ENCODE measurements at places on chromosomes 7 and 10.

DNA sequence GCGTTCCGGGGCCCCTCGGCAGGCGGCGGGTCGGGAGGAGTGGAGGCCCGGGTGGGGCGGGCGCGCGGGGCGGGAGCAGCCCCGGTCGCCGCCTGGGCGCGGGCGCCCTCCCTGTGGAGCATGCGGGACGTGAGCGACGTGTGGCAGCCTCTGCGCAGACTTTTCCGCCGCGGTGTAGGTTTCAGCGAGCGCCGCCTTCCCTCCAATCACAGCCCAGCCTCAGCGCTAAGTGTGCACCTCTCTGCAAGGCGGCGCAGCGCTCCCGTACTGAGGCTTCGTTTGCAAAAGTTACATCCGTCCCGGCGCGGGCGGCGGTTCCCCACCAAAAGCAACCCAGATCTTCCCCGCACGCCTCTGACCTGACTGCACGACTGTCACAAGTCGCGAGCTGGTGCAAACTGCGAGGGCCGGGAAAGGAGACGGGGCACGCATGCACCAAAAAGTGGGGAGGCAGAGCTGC lies 1.2 kb upstream of the PFKFB3 start:
- DNase-seq = peak; percentile 80

DNA sequence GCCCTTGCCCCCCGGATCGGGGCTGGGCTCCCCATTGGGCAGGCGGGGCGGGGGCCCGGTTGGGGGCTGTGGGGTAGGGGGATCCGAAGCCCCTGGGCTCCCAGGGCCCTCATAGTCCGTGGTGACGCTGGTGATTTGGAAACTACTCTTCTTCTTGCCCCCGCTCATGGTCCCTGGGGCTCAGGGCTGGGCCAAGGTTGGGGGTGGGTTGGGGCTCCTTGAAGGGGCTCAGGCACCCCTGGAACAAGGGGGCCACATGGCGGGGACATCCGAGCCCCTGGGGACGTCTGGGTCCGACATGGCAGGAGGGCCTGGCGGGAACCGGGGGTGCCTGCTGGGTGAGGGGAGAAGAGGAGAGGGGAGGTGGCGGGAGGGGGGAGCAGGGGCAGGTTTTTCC lies 1.1 kb downstream of the TSC22D4 start:
- DNase-seq = no peak

- no peak for DNase-seq
Measured at GRCh38 chr10:43057231-43057711, 19.6 kb upstream of the RET start.

- no peak for DNase-seq
Measured at GRCh38 chr10:83248106-83248631, 891.1 kb upstream of the GHITM start.

GRCh38 chr10:16155834-16156233 lies 281.0 kb upstream of the PTER start:
- DNase-seq = no peak

DNA sequence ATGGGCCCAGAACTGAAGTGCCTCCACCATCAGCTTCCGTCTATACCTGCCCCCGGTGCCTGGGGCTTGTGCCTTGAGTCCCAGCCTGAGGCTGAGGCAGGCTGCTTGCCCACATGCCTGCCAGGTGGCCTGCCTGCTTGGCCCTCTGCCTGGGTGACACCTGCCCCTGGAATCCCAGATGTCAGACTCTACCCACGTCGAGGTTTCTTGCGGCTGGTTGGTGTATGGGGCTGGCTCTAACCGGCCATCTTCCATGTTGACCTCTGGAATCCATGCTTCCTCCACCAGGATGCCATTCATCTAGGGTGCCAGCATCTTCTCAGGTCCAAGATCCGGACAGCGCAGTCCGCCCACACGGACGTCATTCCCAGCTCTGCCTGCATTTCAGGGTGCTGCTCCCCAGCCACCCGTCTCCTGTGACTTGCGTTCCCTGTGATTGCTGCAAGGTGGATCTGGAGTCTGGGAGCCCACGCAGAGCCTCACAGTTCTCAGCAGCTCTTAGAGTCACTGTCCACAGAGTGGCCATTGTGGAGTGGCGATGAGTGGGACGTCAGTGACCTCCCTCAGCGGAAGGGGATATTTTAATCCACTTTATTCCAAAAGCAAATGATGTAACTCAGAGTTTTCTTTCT lies 298.1 kb downstream of the TCERG1L start:
- no peak for DNase-seq

GRCh38 chr7:139769761-139770160 lies 8.0 kb downstream of the HIPK2 start:
- no peak for DNase-seq

GRCh38 chr7:125834421-125834820 lies 904.8 kb upstream of the POT1 start:
- DNase-seq = no peak

DNA sequence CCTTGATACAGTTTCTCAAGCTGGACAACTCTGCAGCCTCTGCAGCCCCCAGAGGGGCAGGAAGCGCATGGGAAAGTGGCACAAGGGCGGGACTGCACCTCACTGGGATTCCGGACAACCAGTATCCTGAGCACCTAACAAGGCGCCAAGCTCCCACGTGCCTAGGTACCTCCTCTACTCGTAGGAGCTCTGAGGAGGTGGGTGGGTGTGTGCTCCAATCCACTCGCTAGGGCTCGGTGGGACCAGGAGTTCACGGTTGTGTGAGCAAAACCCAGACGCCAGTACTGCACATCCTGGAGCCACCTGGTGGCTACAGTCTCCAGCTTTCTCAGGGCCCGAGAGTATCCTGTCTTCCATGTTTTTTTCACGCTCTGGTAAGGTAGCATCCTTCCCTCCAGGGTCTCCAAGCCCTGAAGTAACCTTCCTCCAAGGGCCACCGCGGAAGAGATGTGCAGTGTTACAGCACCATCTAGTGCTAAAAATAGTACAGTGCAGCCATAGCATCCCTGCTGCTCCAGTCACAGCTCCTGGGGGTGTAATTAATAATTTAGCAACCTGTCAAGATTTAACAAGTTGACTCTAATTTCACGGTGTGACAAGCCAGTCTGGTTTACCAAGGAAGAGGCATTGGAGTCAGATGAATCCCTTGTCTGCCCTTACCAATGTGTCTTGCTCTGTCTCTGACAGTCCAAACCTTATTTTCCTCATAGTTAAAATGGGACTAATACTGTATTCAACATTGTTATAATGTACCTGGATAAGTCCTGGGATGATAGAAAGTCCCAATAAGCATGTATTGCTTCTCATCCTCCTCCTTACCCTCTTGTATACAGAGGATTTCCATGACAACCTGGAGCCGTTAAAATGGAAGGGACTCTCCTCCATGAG lies 70.4 kb downstream of the HERPUD2 start:
- peak; percentile 21 for DNase-seq

GRCh38 chr10:3233486-3233990 lies 61.0 kb upstream of the PITRM1 start:
- DNase-seq = no peak

DNA sequence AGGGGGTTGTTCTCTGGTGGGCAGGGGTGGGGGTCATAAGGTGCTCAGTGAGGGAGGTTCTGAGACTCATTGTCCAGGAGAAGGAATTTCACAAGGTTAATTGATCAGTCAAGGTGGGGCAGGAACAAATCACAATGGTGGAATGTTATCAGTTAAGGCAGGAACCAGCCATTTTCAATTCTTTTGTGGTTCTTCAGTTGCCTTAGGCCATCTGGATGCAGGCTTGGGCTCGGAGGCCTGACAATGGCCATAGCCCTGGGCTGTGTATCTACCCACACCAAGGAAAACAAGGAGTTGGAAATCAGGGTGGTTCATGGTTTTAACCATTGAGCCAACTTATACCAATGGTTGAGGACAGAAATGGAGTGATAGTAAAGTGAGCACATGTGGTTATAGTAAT lies 1221.8 kb downstream of the TYW1 start:
- no peak for DNase-seq

GRCh38 chr10:122056431-122057094 lies 67.6 kb downstream of the TACC2 start:
- no peak for DNase-seq

- no peak for DNase-seq
Measured at GRCh38 chr7:130543487-130544010, 51.7 kb downstream of the MEST start.

GRCh38 chr7:105766421-105767073 lies 109.9 kb downstream of the ATXN7L1 start:
- DNase-seq = no peak

- DNase-seq = peak; percentile 52
Measured at GRCh38 chr7:155763691-155764437, 48.4 kb downstream of the SHH start.

DNA sequence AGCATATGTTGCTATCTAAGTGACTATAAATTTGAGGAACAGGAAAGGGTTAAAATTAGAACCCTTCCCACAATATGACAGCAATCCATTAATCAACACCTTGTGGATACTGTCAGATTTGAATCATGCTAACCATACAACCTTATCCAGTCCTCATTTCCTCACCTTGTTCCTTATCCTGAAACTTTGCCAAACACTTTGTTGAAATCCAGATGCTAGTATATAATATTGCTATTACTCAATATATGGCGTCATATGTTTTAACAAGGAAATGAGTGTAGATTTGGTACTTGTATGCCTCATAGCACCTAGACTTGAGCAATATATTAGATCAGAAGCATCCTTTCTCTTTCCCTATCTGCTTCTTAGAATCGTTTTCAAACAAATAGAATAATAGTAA lies 66.3 kb upstream of the SLC25A13 start:
- no peak for DNase-seq

GRCh38 chr7:42203336-42203735 lies 33.7 kb downstream of the GLI3 start:
- no peak for DNase-seq

GRCh38 chr7:149302222-149302621 lies 40.2 kb downstream of the ZNF783 start:
- DNase-seq = no peak

- no peak for DNase-seq
Measured at GRCh38 chr10:7170626-7171322, 240.1 kb downstream of the SFMBT2 start.

DNA sequence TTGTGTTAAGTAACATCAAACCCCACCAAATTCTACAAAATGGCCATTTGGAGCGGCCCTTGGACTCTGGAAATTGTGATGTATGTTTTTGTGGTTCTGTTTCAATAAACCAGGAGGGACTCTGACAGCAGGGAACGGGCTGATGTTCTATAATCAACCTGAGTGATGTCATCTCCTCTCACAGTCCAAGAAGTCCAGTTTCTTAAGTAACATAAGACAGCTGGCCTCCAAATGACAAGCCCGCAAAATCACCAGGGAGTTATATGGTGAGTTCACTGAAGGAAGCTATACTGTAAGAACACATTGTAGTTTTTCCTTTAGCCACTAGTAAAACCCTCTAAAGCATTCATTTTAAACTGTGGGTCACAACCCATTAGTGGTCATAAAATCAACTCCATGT lies 34.0 kb downstream of the GOT1 start:
- DNase-seq = no peak

- no peak for DNase-seq
Measured at GRCh38 chr10:116437076-116437692, 9.5 kb downstream of the PNLIPRP3 start.

DNA sequence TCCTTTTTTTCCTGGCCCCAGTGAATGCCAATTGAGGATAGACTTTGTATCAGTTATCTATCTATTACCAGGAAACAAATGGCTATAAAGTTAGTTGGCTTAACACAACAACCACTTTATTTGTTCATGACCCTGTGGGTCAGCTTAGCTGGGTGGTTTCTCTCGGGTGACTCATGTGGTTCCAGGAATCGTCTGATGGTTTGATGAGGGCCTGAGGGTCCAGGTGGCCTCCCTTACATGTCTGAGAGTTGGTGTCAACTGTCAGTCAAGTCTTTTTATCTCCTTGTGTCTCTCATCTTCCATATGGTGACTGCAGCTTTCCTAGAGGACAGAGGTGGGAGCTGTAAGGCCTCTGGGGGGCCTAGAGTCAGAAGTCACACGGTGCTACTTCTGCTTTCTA lies 15.3 kb upstream of the MAPK8 start:
- DNase-seq = no peak

DNA sequence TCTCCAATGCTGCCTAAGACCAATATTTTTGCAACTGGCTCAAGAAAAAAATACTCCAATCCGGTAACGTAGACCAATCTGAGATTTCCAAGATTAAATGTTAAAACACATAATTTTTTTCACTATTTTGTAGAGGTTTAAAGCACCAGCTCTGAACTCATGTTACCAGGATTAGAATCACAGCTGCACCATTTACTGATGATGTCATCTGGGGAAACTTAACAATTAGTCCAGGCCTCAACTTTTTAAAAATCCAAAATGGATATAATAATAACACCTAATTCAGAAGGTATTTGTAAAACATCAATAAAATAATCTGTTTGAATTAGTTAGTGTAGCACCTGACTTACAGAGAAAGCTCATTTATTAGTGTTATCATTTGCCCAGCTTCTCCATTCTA lies 14.4 kb downstream of the PON1 start:
- DNase-seq = no peak

GRCh38 chr10:119316002-119316358 lies 108.6 kb downstream of the GRK5 start:
- no peak for DNase-seq

- DNase-seq = no peak
Measured at GRCh38 chr10:58754469-58755339, 242.0 kb downstream of the BICC1 start.

GRCh38 chr7:88111140-88111743 lies 108.6 kb downstream of the SRI start:
- DNase-seq = no peak

- DNase-seq = no peak
Measured at GRCh38 chr10:132183046-132183445, 3.7 kb upstream of the DPYSL4 start.

DNA sequence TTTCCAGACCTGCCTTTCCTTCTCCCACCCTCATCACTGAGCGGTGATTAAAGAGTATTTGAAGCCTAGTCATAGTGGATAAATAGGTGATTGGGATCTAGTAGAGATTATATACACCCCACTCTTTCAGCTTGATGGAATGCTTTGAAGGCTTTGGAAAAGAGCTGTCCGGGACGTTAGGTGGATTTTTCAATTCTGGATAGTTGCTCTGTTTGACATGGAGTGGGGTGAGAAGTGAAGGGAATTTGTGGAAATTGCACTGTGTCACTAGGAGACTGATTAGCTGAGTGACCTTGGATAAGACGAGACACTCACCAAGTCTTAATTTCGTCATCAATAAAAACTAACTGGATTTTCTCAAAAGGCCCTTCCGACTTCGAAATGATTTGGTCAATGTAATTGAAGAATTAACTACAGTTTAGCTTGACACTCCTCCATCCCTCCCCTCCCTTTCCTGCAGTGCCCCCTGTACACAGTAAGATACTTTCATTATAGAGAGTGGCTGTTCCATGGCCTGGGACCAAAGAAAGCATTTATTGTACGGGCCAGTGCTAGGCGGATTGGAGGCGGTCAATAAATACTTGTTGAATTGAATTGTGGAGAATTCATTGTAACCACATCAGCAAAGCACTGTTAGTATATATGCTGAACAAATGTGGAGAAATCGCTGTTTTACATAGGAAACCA lies 962 bp downstream of the ZKSCAN1 start:
- DNase-seq = no peak

- DNase-seq = no peak
Measured at GRCh38 chr7:131489196-131489595, 67.2 kb downstream of the PODXL start.

GRCh38 chr10:12201543-12201942 lies 5.6 kb downstream of the CDC123 start:
- no peak for DNase-seq
